Activated T-cell treated with anti-CD3 and anti-CD28 coated beads for 48 hours (primary cell): ENCODE measurements at places on chromosomes 12 and 14.

DNA sequence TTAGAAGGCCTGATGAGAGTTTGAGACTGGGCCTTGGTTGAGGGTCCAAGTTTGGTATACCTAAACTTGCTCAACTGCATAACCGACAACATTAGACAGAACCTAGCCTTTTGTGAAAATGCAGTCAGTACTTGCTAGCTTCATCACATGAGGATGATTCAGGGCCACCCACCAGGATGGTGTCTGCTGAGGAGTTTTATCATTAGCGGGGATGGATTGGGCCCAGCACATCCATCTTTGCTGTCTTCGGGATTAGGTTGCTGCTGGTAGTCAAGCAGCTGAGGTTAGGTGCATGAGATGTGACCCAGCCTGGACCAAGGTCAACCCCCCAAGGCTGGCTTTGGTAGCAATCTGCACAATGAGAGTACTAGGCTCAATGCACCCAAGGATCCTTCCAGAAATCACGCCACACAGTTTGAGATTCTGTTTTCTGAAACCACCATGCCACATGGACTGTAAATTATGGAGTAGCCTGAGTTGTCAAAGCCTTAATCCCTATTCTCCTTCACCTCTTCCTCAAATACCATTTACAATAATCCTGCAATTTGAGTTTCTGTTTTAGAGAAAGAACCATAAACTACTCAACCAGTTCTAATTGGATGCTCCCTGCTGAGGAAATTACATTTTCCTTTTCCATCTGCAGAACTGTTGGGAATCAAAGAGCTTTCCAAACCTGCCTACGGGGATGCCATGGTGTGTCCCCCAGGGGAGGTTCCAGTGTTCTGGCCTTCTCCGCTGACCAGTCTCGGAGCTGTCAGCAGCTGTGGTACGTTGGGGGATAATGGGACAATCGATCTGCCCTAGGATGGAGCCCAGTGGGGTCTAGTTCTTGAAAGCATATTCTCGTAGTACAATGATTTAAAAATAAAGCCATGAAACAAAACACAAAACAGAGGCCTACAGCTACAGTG is 61.7 kb downstream of the DGLUCY start:
- no peak for DNase-seq

DNA sequence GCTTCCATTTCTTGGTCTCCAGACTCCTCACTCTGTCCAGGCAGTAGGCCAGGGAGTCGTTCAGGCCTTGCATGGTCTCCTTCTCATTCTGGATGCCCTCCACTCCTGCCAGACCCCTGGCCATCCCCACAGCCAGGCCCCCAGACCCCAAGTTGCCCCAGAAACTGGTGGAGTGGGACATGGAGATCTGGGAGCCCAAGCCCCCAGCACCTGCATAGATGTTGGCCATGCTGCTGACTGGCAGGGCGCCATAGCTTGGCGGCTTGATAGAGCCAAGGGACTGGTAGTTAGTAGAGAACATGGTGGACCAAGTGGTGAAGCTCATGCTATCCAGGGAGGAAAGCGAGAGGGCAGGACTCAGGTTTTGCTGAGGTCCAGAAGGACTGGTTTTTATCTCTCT is 21.2 kb upstream of the INSM2 start:
- DNase-seq: no peak

GRCh38 chr12:15672671-15673270 is 116.4 kb downstream of the EPS8 start:
- DNase-seq: no peak

GRCh38 chr12:25670076-25671055 is 117.3 kb upstream of the LMNTD1 start:
- DNase-seq: no peak

DNA sequence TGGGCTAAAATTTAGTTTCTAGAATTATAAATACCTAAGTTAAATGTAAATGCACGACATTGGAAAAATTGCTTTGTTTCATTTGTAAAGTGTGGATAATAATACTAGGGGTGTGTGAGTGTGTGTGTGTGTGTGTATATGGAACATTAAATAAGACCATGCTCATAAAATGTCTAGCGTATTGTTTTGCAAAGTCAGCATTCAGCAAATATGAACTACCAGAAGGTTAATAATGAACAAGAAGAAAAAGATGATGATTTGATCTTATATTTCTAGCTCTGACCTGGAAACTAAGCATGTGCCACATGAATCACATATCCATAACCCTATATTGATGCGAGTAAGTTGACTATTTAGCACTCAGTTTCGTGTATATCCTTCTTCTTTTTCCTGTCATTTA is 44.9 kb upstream of the MDGA2 start:
- no peak for DNase-seq

- no peak for DNase-seq
These were observed 218.3 kb downstream of the AACS start for GRCh38 chr12:125283521-125283920.

- no peak for DNase-seq
These were observed 186.8 kb upstream of the HIF1A start for GRCh38 chr14:61508526-61508925.

DNA sequence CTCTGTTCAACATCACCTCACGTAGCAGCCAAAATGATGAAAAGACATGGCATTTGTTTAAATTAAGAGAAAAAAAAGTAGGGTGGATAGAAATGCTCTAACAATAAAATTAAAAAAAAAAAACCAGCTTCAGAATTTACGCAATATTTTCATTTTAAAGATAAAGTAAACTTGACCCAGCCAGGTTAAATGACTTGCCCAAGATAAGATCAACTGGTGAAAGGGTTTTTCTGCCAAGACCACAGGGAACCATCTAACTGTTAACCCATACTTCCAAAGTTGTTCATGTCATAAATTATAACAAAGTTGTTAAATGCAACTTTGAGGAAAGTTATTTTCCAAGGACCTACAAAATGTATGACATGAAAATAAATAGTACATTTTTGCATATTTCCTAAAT is 129.6 kb upstream of the SOX5 start:
- DNase-seq: no peak

DNA sequence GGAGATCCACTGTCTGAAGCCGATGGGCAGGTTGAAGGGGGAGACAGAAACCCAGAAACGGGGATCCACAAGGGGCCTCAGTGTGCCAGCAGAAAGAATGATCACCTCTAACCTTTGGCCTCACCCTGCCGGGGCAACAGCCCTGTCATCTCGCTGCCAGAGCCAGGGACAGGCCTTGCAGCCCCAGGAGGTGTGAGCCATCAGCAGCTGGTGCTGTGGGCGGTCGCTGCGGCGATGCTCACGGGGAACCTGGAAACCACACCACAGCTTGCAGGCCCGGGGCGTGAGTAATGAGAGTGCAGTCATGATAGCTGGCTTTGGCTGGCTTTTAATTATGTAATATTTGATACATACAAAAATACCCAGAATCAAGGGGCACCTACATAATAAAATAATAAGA is 4.7 kb upstream of the TTC7B start:
- peak; percentile 79 for DNase-seq

DNA sequence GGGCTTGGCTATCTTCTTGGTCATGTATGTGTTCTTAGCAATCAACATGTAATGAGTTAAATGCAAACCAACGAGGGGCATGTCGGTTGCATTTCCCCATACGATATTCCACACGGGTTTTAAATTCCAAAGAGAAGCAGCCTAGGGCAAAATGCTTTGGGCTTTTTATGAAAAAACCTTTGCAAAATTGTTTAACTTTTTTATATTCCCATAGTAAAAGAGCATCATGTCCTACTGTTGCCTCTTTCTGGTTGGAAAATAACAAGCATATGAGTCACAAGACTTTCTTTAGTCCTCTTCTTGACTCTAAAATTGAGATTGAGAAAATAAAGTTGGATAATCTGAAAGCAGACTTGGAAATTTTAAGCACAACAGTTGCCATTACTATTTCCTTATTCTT is 3.8 kb upstream of the DIO2 start:
- no peak for DNase-seq

DNA sequence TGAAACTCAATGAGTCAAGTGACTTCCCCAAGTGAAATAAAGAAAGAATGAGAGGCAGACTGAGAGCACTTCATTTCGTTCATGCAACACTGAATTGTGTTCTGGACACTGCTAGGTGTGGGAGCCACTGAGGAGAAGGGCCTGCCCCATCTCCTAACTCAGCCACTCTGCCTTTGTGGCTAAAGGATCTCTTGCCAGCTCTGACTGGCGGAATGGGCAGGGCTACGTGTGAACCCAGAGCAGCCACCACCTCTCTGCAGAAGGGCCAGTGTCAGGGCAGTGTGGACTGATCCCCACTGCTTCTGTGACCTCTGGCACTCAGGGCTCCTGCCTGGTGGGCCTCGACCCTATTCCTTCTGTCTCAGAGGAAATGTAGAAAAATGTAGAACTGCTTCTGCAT is 46.5 kb upstream of the GZMB start:
- DNase-seq: no peak

DNA sequence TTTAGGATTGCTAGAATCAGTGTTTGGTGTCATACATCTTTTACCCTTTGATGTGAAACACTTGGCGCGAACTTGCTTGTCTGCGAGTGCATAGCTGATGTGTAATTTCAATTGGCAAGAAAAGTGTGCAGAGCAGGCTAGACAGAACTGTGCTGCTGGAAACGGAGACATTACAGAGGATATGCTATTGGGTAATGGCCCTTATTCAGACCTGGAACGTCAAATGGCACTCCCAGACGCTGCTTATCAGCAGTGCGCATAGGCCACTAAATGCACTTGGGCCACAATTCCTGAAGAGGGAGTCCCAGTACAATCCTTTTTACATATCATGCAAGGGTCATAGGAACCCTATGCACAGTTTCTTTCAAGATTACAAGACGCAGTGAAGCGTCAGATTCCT is 15.7 kb upstream of the SLC10A1 start:
- DNase-seq: no peak

DNA sequence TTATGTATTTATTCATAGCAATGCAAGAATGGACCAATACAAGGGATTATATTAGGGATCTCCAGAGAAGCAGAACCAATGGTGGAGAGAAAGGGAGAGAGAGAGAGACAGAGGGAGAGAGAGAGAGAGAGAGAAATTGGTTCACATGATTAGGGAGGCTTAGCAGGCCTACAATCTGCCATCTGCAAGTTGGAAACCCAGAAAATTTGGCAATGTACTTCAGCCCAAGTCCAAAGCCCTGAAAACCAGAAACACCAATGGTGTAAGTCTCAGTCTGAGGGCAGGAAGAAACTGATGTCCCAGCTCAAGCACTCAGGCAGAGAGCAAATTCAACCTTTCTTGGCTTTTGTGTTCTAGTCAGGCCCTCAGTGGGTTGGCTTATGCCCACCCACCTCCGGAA is 48.7 kb upstream of the CMKLR1 start:
- DNase-seq: no peak

GRCh38 chr14:98056946-98057345 is 1215.1 kb downstream of the BCL11B start:
- no peak for DNase-seq

GRCh38 chr12:5440978-5441377 is 9.1 kb downstream of the NTF3 start:
- DNase-seq: no peak

- DNase-seq: no peak
These were observed 3.5 kb downstream of the RFX4 start for GRCh38 chr12:106586278-106586802.

- DNase-seq: no peak
These were observed 51.0 kb downstream of the SCFD1 start for GRCh38 chr14:30673071-30673470.

GRCh38 chr14:75092698-75093097 is 23.3 kb downstream of the ZC2HC1C start:
- no peak for DNase-seq

DNA sequence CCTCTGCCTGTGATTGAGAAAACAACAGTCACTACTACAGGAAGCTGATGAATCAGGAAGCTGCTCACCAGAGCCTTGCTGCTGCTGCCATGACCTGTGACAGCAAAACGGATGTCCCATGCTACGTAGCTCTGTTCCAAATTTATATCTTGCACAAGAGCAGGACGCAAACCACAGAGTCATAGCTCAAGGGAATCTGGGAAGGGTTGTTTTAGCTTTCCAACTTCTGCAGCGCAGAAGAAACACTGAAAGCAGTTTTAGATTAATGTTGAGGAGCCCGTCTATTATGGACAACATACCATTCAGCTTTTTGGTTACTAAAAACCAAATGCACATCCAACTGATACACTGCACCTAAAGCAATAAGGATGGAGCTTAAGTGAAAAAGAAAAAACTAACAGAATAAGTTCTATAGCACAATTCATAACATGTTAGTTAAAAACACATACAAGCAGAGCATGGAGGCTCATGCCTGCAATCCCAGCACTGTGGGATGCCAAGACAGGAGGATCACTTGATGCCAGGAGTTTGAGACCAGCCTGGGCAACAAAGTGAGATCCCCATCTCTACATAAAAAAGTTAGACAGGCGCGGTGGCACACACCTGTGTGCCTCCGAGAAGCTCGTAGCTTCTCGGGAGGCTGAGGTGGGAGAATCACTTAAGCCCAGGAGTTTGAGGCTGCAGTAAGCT is 1.7 kb upstream of the ANKRD33 start:
- DNase-seq: no peak

DNA sequence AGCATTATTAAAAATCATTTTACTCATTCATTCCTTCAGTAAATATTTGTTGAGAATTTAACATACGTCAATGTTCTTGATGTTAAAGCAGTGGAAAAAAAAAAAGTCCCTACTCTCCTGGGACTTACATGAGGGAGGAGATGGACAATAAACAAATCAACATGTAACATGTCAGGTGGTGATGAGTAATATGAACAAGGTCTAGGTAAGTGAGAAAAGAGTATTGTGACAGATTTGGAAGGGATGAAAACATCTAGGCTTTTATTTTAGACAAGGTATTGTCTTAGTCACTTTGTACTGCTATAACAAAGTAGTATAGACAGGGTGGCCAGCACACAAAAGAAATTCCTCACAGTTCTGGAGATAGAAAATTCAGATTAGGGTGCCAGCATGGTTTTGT is 167.2 kb downstream of the FSCB start:
- no peak for DNase-seq

DNA sequence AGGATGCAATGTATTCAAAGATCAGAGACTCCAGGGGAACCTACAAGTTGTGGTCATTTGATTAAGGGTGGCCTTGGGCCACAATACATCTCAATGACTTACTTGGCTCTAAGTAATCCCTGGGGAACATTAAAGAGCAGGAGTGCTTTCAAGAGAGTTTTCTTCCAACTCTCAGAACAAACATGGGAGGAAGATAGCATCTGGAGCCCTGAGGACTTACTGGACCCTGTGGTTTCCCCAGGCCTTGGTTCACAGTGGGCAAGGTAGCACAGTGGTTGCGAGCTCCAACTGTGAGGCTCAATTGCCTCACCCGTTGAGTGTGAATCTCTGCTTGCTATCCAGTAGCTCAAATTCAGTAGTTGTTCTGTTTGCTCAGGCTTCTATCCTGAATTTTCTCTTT is 32.4 kb downstream of the STXBP6 start:
- no peak for DNase-seq
